ENCODE measurements at places on chromosomes 13 and 19.

- no peak for DNase-seq
Observed at GRCh38 chr13:79466872-79467271, 14.1 kb upstream of the NDFIP2 start.

DNA sequence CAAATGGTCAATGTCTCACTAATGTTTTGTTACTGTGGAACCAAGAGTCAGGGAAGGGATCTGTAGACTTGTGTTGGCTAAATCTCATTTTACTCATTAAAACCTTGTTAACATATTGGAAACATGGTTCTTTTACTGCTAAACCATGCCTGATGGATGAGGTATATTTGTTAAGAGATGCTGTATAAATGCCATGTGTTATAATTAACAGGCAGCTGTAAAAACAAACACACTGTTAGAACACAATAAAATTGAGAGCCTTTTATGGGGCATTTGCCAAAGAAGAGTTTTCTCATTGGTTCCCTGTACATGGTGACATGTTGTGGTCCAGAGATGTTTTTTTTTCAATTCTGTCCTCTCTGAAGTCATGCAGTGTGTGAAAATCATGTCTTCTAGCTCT is 121.9 kb downstream of the ESD start:
- DNase-seq = no peak

GRCh38 chr13:84934911-84935310 is 864.3 kb downstream of the SLITRK6 start:
- no peak for DNase-seq

DNA sequence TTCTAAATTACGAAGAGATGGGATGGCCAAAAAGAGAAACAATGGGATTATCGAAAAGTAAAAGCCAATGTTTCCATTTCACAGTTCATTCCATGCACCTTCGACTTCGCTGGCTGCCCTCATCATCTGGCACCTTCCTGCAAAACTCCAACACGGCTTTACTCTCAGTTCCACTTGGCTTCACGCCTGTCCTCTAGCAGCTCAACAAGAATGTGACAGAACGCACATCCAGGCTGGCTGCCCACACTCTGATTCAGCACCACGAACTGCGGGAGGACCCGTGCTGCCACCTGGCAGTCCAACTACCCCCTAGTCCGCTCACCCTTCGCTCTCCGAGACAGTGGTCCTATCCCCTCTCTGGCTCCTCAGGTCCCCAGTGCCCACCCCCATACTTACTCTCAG is 11.7 kb downstream of the ATP7B start:
- DNase-seq = no peak

- DNase-seq = no peak
Observed at GRCh38 chr13:41428155-41428554, 29.2 kb upstream of the RGCC start.

DNA sequence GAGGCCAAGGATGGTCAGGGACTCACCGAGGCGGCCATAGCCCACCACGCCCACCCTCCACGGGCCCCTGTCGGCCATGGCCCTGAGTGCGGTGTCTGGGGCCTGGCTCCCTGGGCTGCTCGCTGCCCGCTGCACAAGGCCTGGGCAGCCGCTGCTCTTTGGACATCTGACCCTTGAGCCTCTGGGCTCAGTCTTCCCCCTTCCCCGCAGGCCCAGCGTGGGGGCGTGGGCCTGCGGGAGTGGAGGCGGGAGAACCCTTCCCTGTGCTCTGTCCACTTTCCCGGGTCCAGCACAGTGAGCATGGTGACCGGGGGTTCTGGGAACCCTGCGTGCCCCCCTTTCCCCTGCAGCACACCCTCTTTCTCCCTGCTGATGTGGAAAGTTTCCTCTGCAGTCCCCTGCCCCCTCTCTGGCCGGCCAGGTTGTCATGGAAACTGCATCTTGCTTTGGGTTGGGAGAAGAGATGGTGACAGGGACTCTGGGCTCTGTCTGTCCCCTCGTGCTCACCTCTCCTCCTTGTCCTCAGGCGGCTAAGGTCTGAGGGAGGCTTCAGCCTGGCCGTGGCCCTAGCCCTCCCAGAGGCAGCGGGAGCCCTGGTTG is at the start of gene ASPDH:
Gene ASPDH, minus strand, starts transcription at position 168 of the 600 bp plus-strand sequence. Its CDS starts 90 bp downstream, at position 78.
- DNase-seq = no peak

- DNase-seq = no peak
Observed at GRCh38 chr13:94641409-94641941, 39.8 kb downstream of the GPR180 start.

DNA sequence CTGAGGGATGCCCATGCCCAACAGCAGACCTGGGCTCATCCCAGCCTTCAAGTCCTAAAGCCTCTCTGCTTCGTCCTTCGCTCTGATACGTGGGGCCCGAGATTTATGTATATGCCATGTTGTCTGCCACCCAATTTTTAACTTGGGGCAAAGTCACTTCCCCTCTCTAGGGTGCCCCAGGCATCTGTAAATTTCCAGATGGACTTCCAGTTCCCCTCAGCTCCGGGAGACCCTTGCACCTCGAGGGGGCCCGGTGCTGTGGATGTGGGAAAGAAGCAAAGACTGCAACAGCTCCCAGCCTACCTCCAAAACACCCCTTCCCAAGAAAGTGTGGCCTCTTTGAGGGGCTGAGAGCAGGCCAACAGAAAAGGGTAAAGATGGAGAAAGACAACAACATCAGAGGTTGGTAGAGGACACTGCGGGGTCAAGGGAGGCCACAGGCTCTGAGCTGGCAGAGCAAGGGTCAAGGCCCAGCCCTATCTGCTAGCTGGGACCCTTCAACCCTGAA is 97.4 kb downstream of the STK24 start:
- DNase-seq = no peak

DNA sequence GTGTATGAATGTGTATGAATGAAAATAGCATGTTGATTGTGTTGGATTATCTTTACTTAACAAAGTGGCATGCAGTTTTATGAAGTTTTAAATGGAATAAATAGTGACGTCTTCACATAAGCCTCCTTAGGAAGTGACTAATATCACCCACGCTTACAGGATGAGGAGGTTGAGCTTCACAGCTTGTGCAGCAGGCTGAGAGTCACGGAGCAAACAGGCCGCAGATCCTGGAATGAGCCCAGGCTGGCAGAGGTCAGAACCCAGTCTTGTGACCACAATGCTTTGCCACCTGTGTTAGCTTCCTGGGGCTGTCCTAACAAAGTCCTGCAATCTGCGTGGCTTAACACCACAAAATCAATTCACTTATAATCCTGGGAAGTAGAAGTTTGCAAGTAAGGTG is 20.8 kb downstream of the LAIR2 start:
- no peak for DNase-seq

DNA sequence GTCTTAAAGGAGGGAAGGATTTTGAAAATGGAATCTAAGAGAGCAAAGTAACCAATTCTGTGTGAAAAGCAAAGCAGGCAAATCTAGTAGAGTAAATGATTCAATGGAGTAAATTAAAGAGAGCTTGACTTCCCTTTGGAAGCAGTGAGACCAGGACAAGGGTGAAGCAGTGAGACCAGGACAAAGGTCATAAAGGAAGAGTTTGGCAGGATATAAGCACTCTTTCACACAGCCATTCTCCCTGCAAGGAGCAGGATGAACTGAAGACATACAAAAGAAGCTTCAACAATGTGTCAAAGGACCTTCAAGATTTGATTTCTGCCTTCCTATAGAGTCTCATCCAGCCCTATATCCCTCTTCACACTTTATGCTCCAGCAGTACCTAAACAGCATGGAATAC is 123.8 kb downstream of the ENOX1 start:
- DNase-seq = no peak

- no peak for DNase-seq
Observed at GRCh38 chr13:41652735-41653361, 195.5 kb downstream of the RGCC start.

- DNase-seq = peak; percentile 83
Observed at GRCh38 chr19:13935765-13936510, 2.3 kb downstream of the PODNL1 start.

- DNase-seq = no peak
Observed at GRCh38 chr13:91017669-91018053, 329.8 kb upstream of the MIR17HG start.

DNA sequence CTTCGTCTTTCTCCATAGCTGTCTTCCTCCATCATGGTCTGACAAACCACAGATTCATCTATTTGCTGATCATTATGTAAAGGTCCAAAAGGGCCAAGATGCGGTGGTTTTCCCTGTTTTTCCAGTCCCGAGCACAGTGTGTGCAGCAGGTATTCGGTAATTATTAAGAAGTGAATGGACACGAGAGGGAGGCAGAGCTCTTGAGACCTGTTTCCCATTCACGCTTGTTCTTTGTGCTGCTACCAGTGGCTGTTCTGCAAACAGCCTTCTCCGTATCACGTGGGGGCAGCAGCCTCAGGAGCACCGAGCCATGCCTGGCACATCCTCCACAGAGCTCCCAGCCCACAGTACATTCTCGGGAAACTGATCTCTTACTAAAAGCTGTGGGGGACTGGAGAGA is 50.3 kb downstream of the CCDC70 start:
- no peak for DNase-seq

GRCh38 chr19:46113726-46114125 is 10.8 kb downstream of the IGFL3 start:
- no peak for DNase-seq

- no peak for DNase-seq
Observed at GRCh38 chr13:32866921-32867320, 149.3 kb upstream of the KL start.

DNA sequence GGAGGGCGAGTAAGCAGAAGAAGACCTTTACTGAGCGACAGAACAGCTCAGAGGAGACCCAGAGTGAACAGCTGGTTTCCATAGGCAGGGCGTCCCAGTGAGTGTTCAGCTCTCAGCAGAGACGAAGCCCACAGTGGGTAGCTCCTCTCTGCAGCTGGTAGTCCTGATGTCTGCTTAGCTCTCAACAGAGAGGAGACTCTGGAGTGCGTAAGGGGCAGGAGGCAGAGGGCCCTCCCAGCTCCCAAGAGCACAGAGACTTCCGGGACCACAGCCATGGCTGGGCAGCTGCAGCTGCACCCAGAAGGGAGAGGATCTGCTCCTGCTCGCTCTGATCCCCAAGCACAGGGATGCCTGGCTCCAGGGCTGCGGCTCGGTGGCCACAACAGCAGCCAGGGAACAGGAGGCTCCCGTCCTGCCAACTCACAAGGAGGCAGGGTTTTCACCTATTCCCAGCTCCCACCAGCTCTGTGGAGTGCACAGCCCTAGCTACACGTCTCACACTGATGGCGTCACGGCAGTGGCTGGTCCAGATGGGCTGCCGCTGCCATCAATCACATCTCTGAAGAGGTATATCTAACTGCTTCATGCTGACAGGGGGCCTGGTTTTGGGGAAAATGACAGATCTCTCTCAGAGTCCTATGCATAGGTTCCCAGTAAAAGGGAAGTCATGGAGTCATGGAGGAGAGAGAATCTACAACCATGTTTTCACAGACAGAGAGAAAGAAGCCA is 2660.1 kb upstream of the PCDH20 start:
- DNase-seq = peak; percentile 39

DNA sequence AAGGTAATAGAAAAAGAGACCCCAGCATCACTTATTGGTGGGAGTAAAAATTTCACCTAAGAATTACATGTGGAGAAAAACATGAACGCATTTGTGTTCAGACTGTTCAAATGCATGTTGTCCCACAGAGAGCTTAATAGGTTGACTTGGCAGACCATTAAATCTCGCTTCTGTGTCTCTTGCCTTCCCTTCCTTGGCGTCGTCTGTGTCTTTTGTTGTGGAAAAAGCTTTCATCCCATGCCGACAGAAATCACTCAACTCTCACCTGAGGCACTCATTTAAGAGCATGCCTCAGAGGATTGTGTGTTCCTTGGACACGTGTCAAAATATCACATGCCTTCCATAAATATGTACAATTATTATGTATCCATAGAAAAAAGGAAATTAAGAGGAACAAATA is 24.4 kb upstream of the CACNA1A start:
- no peak for DNase-seq

GRCh38 chr13:110237875-110238817 is 68.8 kb downstream of the COL4A1 start:
- DNase-seq = no peak

DNA sequence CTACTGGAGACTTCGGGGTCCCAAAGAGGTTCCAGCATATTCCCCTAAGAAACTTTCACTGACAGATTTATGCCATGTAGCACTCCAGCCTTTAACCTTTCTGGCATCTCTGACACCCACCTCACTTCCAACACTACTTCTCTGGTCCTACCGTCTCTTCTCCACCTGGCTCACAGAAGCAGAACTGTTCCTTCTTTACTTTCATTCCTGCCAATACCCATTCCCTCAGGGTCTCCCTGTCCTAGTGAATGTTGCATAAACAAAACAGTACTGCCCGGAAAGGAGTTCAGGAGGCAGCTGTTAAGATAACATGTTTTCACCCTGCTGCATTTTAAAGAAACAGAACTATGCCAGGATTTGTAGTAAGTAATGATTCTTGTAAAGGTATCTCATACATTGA is 136.0 kb upstream of the MIR17HG start:
- DNase-seq = no peak

DNA sequence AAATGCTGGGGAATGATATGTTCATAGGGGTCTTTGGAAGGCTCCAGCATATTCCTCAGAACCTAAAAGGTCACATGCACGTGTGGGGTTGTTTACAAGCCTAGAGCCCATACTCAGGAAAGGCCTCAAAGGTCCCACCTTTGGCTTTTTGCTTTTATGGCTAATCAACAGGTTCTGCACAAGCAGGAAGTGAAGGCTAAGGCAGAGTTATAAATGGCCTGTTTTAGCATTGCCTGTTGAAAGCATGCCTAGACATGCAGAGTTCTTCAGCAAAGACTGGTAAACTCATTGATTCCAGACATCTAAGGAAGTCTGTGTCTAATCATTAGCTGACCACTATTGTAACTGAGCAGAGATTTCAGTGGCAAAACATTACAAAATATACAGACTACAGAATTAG is 198.3 kb downstream of the KCNRG start:
- DNase-seq = no peak

- no peak for DNase-seq
Observed at GRCh38 chr19:5445561-5446055, 9.6 kb upstream of the ZNRF4 start.

DNA sequence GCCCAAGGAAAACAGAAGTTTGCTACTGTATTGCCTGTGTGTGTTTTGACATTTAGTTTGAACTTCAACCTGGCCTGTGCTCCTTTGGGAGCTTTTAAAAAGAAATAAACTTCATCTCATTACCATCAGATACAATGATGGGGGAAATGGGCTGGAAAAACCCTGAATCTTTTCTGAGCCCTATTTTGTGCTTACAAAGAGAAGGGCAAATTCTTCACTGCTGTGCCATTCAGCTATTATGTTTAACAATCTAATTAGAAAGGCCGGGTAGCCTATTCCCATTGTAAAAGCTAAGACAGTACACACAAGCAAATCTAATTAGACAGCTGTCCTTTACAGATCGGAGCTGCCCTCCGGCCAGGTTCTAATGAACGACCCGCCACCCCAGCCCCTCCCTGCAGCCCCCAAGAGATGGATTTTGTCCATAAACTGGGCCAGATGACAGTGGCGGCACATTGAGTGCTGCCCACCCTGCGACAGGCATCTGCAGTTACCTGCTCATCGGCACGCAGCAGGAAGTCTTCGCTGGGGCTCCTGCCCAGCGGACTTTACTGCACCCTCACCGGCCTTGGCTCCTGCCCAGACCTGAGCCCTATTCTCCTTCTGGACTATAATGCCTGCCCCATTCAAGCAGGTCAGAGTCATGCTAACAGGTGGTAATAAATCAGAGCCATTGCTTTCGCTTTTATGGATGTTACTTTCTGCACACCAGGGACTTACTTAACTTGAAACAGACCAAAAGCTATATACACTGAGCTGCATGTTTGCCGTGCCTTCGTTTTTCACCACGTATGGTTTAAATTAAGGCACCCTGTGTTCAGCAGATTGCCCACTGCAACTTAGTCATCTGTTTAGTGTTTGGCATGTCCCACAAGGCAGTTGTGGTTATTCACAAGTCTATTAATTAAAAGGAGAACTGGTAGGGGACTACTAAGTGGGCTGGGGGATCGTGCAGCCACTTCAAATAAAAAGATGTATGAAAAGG is 549.6 kb downstream of the FGF9 start:
- DNase-seq = no peak

All from CMK (cell line).